Stimulated activated CD8-positive, alpha-beta memory T cell treated with anti-CD3 and anti-CD28 coated beads, Interleukin-4, amount 100 ng/mL, for 1 hour (primary cell): ENCODE measurements at places on chromosomes 7 and 10.

DNA sequence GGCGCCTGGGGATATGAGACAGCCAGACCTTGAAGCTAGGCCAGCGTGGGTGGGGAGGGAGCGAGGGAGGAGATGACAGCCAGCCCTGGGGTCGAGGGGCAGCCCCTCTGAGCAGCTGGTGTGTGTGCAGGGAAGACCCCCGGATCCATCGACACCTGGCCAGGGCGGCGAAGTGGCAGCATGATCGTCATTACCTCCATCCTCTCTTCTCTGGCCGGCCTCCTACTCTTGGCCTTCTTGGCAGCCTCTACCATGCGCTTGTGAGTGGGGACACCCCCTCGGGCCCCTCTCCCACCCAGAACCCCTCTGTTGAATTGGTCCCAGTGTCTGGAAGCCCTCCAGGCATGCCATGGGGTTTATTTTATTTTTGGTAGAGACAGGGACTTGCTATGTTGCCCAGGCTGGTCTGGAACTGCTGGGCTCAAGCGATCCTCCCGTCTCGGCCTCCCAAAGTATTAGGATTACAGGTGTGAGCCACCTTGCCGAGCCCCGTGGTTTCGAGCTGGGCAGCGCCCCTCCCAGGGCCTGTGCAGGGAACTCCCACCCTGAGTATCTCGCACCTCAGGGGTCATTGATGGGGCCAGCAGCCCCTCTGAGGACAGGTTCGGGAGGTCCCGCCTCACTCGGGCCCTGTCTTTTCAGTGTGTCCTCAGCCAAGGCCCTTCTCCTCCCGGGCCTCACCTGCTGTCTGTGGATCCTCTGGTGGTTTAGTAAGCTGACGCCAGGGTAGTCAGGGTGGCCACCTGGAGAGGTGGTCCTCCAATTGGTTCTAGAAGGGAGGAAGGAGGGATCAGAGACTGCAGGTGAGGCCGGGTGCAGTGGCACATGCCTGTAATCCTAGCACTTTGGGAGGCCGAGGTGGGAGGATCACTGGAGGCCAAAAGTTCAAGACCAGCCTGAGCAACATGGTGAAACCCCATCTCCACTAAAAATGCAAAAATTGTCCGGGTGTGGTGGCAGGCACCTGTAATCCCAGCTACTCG lies 3.8 kb downstream of the UPK3B start:
- DNase-seq: no peak

- no peak for DNase-seq
Observed at GRCh38 chr7:107948645-107949442, 54.1 kb downstream of the LAMB1 start.

DNA sequence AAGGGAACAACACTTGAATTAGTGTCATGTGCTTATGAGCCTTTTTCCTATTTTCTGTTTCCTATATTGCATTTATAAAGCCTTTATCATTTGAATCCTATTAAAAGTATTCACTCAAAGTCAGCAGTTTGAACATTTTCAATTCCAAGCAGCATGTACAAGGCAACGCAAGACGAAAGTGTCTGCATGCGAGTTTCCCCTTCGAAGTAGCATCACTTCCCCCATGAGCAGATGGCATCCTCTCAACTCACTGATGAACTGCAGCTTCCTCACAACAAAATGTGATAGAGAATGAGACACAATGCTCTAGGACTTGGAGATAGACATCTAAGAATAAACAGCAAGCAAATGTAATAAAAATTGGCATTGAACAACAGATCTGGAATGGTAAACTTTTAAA lies 270.7 kb downstream of the PRPF18 start:
- DNase-seq: no peak

- no peak for DNase-seq
Observed at GRCh38 chr10:113063043-113063967, 113.3 kb downstream of the TCF7L2 start.

DNA sequence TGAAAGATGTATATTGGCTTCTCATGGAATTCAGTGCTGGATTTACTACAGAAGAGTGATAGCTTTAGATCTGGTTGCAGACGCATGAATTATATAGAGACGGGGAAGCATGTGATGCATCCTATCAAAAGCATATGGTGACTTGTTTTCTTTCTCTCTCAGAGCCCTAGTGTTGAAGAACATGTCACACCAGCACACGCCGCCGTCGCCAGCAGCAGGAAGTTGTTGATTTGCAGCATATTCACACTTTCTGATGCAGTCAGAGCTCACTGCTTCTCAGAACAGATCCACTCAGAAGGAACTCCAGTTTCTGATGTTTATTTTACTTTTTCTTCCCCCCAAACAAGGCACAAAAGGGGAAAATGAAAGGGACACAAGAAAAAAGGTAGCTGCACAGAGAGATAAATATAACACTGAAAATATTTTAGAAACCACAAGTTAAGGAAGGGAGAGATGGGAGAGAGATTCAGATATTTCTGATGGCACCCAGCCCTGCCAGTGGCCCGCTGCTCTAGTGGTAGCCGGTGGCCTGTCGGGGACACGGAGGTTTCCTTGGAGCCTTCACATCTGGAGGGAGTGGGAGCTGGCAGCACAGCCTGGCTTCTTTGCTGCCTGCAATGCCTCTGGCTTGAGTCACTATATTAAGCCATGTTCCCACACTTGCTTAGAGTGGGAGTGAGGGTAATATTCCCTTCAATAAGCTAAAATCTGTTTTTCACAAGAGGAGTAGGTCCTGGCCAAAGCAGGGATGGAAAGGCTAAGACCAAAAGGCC lies 123.2 kb downstream of the NRP1 start:
- DNase-seq: no peak

DNA sequence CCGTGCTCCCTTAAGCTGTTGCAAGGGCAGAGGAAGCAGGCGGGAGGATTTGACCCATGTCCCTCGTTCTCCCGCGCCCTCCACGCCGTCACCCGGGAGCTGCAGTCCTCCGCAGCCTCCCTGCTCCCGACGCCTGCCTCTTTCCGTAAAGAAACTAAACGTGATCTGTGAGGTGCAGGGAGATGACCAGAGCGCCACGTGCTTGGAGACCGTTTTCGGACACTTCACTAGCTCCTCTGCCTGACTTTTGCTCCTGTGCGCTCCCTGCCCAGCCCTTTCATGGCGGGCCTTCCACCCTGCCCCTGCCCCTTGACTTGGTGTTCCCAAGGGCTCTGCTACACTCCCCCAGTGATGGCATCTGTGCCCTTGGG lies 171.2 kb downstream of the LSM5 start:
- no peak for DNase-seq

DNA sequence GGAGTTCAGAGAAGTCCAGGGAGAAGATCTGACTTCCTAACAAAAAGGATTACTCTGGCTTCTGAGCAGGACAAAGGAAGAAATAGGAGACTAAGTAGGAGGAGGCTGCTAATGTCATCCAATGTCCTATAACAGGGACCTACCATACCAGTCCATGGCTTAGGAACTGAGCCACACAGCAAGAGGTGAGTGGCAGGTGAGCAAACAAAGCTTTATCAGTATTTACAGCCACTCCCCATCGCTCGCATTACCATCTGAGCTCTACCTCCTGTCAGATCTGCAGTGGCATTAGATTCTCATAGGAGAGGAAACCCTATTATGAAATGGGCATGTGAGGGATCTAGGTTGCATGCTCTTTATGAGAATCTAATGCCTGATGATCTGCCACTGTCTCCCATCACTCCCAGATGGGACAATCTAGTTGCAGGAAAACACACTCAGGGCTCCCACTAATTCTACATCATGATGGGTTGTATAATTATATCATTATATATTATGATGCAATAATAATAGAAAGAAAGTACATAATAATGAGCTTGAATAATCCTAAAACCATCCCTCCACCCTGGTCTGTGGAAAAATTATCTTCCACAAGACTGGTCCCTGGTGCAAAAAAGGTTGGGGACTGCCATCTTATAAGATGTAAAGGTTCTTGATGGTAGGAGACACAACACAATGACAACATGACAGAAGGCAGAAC lies 487.4 kb downstream of the PLXDC2 start:
- DNase-seq: no peak

GRCh38 chr7:143484119-143484518 lies 6.4 kb downstream of the TAS2R41 start:
- DNase-seq: no peak

DNA sequence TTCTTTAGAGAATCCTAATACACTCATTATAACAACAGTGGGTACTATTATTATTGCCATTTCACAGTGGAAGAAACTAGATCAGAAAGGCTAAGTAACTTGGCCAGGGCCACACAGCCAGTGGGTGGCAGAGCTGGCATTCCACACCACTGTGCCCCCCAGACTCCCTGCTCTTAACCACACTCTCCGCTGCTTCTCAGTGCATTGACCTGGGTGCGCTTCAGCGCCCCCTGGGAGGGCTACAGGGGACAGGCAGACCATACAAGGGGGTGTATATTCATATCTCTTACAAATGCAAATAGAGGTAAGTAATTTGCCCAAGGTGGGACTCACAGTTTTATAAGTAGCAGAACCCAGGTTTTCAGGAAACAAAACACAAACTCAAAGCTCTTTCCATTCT lies 77.0 kb upstream of the NMT2 start:
- DNase-seq: no peak

- no peak for DNase-seq
Observed at GRCh38 chr7:33196221-33196620, 66.9 kb downstream of the BBS9 start.

DNA sequence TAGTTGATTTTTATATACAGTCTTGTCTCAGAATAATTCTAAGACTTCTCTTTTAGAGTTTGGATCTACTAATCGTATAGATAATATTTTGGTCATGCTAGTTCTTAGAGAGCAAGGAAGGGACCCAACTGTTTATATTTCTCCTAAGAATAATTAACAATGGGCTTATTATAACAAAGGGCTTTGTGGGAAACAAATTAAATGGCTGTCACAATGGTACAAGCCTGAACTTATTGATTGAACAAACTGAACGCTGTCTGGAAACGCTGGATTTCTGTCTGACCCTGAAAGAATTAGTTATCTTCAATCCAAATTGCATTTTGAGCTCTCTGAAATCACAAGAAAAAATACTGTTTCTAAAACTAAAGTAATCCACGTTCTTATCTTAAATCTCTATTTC lies 56.8 kb downstream of the CSTF2T start:
- no peak for DNase-seq

- no peak for DNase-seq
Observed at GRCh38 chr7:93307131-93307660, 75.0 kb downstream of the VPS50 start.

GRCh38 chr7:6433784-6434615 lies 13.8 kb downstream of the DAGLB start:
- DNase-seq: no peak

DNA sequence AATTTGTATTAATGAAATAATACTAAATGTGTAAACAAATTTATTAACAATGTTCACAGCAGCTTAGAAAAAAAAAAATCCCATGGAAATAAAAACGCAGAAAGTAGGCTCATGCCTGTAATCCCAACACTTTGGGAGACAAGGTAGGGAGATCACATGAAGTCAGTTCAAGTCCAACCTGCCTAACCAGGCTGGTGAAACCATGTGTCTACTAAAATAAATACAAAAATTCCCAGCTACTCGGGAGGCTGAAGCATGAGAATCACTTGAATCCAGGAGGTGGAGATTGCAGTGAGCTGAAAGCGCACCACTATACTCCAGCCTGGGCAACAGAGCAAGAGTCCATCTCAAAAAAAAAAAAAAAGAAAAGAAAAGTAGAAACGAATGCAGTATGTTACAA lies 36.2 kb downstream of the LARP4B start:
- no peak for DNase-seq

GRCh38 chr7:23426876-23427275 lies 43.4 kb downstream of the IGF2BP3 start:
- DNase-seq: no peak

GRCh38 chr10:98267894-98268693 lies at the start of gene LOXL4:
TSS of gene LOXL4 (minus strand) at chr10:98268194. CDS start at chr10:98263019, 5,175 bp downstream.
- no peak for DNase-seq

DNA sequence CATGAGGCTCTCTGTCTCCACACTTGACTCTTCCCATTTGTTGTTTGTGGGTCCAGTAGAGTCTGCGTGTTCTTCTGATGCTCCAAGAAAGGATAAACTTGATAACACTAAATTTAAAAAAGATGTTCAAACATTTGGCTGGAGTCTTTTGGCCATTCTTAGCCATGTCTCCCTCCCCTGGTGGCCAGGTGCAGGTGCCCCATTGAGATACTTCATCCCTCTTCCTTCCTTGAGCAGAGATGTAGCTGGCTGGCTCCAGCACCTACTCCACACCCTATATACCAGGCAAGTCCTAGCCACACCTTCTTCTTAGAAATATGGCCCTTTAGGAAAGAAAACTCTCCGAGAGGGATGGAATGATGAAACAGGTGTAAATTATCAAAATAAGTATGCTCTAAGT lies 103.2 kb upstream of the GJD4 start:
- DNase-seq: no peak

DNA sequence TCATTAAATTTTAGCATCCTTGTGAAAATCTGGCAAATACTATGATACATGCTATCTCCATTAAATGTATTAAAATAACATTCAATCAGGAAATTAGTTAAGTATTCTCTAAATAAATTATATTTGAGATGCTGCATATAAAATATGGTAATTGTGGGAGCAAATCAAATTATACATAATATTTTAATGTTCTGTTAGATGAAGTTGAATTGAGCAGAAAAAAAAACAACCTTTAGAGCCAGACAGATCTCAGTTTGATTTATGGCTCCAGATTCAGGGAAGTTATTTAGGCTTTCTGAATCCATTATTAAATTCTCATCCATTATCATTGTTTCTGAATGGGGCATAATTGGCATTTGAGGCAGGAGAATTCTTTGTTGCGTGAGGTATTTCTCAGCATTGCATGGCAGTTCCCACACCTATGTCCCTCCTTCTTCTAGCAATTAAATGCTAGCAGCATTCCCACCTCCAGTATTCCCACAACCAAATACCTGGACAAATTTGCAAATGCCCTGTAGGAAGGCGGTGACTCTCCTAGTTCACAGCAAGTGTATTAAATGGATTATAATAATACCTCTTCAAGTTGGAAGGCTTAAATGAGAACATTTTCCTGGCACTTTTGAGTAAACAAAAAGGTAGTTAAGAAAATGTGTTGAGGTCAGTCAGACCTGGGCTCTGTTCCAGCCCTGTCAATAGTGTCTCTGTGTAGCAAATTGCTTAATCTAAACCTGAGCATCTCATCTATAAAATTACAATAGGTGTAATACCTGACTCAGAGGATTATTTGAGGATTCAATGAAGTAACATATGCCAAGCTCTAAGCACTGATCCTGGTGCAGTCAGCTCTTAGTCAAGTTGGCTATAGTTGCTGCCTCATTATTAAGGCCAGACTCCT lies 108.9 kb downstream of the RNLS start:
- DNase-seq: no peak

DNA sequence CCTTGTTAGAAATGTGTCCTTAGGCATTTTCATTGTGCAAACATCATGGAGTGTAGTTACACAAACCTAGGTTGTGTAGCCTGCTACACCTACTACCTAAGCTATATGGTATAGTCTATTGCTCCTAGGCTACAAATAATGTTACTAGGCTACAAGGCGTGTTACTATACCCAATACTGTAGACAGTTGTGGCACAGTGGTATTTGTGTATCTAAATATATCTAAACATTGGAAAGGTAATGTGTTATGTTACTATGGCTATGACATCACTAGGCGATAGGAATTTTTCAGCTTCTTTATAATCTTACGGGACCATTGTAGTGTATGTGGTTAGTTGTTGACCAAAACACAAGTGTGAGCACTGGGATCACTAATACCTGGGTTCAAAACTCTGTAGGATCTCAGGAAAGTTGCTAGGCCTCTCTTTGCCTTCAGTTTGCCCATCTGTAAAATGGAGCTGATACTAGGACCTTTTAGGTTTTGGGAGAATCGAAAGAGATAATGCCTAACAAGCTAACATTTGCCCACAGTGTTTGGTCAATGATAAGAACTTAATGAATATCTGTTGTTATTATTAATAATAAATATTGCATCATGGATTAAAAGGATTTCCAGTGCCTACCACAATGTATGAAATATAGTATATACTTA lies 2.7 kb downstream of the BICC1 start:
- DNase-seq: no peak
